ENCODE measurements at places on chromosomes 6 and 20.
A peak's percentile ranks its signal among the peaks of the same experiment; 100 is the strongest.

DNA sequence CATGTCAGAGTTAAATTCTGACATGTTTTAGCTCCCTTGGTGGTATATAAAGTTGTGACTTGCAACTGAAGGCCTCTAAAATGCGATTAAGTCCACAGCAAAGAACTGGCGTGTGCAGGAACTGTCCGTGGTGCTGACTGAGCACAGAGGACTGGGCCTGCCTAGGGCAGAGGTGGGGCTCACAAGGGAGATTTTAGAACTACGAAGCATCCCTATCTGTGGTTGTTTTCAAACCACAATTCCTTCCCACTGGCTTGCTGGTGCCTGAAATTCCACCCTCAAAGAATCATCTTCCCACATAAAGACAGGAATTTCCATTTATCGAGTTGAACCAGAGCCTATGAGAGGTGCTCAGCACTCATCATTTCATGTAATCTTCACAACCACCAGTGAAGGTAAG lies 30.1 kb downstream of the RIMS4 start:
- DNase-seq = no peak

- DNase-seq = no peak
Observed at GRCh38 chr6:34020807-34021553, 124.9 kb downstream of the GRM4 start.

- no peak for DNase-seq
Observed at GRCh38 chr6:151876122-151876521, 68.6 kb downstream of the ESR1 start.

- peak; percentile 1 for DNase-seq
Observed at GRCh38 chr6:116971959-116972358, 94.9 kb downstream of the RFX6 start.

GRCh38 chr6:111663692-111664564 lies 58.2 kb upstream of the TRAF3IP2 start:
- no peak for DNase-seq

- DNase-seq = no peak
Observed at GRCh38 chr20:41307021-41307420, 10.5 kb downstream of the ZHX3 start.

DNA sequence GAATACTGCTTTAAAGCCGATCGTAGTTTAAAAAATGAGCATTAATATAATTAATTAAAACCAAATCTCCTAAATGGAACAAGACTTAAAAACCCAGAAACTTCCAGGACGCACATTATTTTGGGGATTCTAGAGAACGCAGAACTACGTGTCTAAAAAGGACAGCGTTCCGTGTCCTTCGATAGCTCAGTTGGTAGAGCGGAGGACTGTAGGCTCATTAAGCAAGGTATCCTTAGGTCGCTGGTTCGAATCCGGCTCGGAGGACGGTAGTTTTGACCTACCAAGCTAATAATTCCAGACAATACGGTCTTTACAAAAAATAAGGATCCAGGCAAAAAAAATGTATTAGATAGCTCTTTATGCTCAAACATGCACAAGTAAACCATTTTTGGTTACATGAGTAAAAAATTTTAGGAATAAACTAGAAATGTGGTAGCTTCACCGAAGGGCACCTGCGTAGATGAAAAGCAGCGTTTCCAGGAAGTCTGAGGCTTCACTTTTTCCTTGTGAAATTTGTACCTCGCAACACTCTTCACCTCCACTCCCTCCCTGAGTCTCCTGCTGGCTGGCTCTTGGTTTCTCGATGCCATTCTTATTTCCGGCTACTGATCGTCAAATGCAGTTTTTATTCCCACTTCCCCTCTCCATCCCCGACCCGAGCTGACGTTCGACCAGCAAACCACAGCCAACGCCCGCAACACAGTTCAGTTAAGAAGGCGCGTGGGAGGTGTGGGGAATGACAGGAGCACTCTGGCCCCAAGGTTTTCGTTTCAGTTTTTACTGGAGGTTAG lies 19.6 kb upstream of the ABT1 start:
- peak; percentile 49 for DNase-seq

- no peak for DNase-seq
Observed at GRCh38 chr6:2072453-2072852, 173.0 kb downstream of the GMDS start.

DNA sequence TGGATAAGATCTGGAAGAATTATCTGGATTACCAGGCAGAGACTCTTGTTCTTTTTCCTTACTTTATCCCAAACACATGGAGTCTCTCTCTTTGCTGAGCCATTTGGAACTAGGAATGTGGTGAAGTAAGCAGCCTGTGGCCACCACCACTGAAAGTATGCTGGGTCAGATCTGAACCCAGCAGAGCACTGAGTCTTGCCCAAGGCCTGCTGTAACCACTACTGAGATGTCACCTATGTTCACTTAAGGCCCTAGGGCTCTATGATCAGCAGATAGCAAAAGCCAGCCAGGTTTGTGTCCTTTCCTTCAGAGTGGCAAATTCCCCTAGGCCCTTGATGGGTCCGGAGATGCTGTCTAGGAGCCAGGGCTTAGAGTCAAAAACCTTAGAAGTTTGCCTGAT lies 103.3 kb upstream of the PLN start:
- no peak for DNase-seq

- no peak for DNase-seq
Observed at GRCh38 chr6:132634796-132635195, 10.7 kb upstream of the TAAR2 start.

DNA sequence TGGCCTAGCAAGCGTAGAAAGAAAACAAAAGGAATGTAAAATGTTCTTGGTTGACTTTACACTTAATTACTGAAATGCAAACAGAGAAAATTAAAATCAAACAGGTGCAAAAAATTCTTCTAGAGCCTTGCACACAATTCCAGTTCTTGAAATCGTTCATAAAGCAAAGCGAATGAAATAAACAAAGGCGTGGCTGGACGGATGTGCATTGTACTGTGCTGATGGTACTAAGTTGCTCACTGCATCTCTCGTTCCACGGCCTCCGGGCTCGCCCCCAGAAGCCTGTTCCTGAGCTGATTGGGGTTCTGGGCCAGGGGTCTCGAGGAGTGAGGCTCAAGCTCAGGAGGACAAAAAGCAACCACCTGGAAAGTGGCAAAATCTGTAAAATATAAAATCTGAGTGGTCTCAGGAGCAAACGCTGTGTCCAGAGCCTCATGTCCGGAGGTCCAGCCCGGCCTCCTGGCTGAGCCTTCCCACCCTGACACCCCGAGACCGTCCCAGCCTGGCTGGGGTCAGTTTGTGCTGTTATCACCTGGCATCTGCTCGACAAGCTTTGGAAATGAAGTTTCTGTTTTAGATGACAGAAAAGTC lies 71.3 kb downstream of the TTLL2 start:
- DNase-seq = no peak

- DNase-seq = no peak
Observed at GRCh38 chr20:39083761-39084160, 121.6 kb downstream of the DHX35 start.

GRCh38 chr6:52331793-52332457 lies 30.0 kb upstream of the PAQR8 start:
- DNase-seq = no peak

GRCh38 chr20:8132484-8133309 lies 631 bp downstream of the PLCB1 start:
- DNase-seq = no peak

- DNase-seq = peak; percentile 52
Observed at GRCh38 chr6:106143665-106144064, 57.5 kb downstream of the PRDM1 start.

DNA sequence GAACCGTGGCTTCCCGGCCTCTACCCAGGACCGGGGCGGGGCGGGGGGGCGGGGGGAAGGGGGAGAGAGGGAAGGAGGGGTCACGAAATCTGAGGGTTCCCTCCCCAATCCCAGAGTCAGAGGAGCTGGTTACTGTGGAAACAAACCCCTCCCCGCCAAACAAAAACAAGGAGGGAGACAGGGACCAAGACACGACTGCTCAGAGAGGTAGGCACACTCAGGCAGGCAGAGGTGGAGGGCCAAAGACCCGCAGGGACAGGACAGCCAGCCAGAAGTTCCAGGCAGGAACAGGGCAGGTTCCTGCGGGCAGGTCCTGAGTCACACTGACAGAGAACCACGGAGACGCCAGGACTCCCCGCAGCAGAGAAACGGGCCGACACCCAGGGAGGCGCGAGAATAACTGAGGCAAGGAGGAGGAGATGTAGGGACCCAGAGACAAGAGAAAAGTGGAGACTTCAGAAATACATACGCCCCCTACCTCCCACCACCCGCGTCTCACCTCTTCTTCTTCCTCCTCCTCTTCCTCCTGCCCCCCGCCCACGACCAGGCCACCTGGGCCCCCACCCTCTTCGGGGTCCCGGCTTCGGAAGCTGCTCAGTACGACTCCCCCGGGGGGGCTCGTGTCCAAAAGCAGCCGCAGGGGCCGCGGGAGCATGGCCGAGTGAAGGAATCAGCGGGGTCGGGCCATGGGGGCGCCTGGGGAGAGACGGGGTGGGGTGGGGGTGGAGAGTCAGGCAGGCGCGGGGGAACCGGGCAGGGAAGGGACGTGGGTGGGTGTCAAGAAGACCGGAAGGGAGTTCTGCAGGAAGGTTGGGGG lies 578 bp downstream of the RGL2 start:
- DNase-seq = peak; percentile 45

DNA sequence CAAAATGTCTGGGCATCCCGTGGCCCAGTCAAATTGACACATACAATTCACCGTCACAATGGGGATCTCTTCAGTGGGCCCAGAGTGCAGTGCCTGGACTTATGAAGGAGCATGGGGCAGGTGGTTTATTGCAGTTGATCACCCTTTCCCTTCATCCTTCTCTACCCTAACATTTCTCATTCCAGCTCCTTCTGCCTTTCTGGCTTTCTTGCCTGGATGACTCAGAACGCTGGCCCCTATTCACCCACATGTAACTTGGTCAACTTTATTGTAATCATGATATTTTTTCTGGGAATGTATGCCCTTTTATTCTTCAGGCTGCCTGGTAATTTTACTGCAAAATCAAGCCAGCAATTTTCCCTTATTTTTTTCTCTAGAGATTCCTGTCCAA lies 179.9 kb upstream of the DTNBP1 start:
- no peak for DNase-seq
